ENCODE measurements at places on chromosomes 1 and 21.

DNA sequence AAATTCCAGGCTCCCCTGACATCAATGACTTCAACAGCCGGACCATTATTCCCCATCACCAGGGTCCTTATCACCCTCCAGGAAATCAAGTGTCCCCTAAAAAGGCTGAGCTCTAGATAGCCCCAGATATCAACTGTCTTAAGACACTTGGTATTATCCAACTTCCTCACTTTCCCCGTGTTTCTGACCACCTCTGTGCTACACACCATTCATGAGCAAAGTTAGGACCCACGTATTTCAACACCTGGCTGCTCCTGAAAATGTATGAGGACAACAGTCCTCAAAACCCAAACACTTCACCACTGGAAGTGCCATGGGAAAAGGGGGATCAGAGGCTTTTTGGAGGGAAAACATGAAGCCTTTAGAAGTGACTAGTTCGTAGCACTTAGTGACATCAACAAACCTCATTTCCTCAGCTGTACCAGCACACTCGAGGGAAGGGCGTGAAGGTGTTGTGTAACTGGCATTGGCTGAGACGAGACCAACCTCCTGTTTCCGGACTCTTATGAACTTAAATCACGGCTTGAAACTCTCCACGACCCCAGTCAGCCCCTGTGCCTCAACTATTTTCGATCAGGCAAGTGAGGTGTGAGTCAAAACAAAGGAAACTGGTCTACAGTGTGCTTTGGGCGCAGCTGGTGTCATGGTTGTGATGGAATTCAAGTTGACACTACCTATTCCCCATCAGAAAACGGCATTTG, 4.1 kb upstream of the CHD5 start:
- no peak for DNase-seq

GRCh38 chr1:218361298-218362065, 16.3 kb downstream of the TGFB2 start:
- no peak for DNase-seq

DNA sequence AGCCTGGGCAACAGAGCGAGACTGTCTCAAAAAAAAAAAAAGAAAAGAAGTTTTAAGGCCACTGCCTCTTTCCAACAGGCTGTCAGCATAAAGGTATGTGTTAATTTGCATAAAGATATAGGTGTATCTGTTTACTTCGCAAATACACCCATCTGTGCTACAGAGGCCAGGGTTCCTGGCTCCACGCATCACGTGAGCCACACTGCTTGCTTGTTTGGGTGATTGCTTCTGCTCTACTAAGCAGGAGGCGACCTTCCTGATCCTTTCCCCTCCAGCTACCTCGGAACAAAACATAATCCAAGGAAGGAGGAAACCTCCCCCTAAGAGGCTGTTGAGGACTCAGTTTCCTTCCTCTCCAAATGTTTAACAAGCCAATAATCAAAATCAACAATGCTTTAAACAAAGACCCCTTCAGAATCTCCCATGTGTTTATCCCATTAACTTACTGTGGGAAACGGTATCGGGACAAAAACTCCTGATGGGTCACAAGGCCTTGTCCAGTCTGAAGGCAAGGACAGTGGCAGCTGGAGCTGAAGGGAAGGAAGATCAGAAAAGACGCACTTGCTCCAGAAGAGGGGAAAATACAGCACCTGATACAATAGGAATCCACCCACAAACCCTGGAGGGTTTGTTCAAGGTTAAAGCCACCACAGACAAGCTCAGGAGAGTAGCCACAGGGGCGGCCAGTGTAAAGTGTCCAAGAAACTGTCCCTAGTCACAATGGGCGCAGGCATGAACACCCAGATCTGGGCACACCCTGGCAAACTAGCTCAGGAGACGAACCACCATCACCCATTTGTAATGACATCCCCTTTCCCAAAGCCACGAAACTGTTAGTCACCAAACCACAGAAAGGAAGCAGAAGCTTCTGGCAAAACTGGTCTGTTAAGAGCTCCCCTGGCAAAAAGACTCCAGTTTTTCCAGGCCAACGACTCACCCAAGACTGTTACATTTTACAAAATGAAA, 17.2 kb downstream of the CTNNBIP1 start:
- no peak for DNase-seq

- no peak for DNase-seq
Measured at GRCh38 chr1:161139766-161140165, 7.3 kb upstream of the DEDD start.

DNA sequence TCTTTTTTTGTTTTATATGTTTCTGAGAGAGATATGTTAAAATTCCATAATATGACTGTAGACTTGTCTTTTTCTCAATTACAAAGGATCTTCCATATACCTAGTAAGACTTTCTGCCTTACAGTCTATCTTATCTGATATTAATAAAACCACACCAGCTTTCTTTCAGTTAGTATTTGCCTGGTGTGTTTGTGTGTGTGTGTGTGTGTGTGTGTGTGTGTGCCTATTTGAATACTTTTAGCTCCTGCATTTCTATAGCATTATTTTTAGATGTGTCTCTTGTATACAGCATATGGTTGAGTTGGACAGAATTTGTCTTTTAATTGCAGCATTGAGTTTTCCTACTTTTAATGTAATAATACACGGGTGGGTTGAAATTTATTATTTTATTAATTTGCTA, 27.5 kb downstream of the ST6GALNAC3 start:
- DNase-seq, result no peak

DNA sequence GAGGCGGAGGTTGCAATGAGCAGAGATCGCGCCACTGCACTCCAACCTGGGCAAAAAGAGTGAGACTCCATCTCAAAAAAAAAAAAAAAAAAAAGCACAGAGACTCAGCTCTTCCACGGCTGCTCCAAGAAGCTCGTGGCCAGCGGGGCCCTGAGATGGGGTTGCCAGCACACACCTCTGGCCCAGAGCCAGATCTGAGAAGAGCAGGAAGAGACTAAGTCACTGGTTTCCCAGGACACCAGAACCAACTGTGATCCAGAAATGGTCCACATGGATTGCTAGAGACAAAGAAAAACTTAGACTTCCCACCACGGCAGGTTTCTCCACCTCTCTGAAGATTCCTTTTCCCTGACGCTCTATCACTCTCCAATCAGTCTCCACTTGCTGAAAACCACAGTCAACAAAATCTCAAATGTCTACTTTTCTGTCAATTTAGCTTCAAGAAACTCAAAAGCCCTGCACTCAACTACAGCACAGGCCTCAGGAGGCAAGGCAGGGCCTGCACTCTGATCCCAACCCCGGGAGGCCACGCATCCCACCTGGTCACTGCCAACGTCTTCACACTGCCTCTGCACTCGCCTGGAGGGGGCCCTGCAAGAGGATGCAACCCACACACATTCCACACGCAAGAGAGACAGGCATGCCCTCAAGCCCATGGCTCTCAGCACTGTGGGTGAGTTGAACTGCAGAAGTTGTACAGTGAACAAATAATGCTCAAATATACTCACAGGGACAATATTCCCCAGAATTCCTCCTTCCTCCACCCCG, 79.0 kb downstream of the NPHP4 start:
- no peak for DNase-seq

- no peak for DNase-seq
Measured at GRCh38 chr1:172895050-172895460, 155.7 kb downstream of the TNFSF18 start.

- no peak for DNase-seq
Measured at GRCh38 chr21:43609501-43610340, 49.6 kb downstream of the HSF2BP start.

DNA sequence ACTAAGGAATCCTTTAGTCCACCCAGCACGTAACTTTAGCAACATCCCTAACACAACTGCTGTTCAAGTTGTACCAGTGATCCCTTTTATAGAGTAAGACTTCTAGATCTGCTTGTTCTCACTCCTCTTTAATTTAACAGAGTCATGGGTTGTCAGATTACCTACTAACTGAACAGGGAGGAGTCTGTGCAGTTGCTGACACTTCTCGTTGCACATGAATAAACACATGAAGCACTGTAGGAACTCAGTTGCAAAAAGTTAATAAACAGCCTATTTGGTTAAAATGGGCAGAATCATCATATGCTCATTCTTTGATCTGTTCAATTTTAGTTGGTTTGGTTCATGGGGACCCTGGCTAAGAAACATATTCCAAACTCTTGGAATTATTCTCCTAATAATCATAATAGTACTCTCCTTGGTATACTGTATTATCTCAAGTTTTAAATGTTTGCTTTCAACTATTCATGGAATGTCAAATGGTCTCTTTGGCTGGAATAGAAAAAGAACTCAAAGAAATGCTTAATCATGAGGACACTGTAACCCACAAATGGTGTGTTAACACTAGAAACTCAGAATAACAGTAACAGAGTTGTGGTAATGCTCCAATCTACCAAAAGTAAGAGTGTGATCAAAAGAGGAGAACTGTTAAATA, 15.6 kb downstream of the PLPPR5 start:
- peak; percentile 2 for DNase-seq

DNA sequence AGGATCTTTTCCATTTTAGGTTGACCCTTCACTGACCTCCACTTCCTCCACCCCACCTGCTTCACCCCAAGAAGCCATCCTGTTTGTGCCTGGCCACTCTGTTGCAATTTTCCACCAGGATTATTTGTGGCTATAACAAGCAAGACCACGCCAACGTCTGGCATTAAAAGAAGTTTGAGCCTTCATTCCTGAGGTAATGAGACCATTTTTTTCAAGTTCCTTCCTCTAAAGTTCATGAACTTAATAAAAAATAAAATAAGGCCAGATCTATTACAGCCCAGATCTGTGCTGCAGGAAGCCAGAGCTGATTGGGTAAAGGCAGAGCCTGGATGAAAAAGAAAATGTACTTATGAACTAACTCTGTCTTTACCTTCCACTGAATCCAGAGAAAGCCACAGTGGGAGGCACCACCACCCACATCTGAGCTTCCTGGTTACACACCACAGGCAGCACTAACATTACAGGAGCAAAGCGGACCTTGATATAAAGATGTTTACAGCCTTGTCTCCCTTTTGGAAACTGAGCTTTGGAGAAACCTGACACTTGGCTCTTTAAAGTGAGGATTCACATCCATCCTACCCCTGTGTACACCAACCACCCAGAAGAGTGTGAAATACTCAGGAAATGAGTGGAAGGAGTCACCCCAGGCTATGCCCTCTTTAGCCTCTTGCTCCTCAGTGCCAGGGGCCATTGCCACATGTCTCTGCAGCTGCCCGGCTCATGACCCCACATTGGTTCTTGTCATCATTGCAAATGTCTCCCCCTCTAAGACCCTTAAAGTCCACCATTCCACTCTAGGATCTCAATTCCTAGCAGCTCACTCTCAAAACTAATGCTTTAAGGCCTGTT, 293.6 kb downstream of the PLPP3 start:
- DNase-seq, result no peak

DNA sequence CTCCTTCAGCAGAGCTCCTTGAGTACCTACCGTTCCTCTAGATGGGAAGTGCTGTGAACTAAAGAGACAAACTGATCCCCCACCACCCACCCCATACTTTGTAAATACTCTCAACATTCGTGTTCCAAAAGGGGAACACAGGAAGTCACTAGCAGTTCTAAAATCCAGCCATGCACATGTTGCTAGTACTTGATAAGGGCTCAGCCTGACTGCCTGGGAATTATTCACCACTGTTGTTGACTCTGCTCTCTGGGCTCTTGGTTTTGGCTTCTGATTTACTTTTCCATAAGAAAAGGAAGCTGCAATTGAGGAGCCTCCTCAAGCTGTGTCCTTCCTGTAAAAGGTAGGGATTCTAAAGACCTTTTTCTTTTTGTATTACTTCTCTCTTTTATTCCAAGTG, 67.5 kb downstream of the IVNS1ABP start:
- DNase-seq, result no peak

- DNase-seq, result no peak
Measured at GRCh38 chr1:107680579-107680985, 284.4 kb downstream of the VAV3 start.

DNA sequence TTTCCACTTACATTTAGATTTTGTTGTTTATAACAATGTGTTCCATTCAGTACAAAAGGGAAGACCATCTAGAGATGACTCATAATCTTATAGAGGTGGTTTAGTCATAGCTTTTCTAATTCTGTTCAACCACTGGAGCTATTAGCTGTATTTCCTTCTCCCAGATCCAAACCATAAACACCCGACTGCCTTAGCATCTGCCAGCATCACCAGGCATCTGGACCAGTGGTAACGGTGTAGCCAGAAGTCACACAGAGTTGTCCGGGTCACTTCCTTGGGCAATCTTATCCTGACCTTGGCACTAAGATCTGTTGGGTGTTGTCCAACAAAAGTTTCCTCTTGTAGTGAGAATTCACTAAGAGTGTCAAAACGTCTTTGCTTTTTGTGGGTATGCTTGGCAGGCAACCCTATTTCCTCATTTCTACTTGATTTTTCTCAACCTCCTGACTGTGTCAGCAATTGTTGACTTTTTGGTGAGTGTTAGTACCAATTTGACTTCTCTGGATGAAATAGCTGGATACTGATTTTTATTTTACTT, 372.1 kb upstream of the B3GALT2 start:
- DNase-seq, result no peak

GRCh38 chr21:15135867-15136629, 71.2 kb upstream of the NRIP1 start:
- no peak for DNase-seq

- DNase-seq, result no peak
Measured at GRCh38 chr1:227925582-227926198, 22.0 kb downstream of the WNT9A start.

DNA sequence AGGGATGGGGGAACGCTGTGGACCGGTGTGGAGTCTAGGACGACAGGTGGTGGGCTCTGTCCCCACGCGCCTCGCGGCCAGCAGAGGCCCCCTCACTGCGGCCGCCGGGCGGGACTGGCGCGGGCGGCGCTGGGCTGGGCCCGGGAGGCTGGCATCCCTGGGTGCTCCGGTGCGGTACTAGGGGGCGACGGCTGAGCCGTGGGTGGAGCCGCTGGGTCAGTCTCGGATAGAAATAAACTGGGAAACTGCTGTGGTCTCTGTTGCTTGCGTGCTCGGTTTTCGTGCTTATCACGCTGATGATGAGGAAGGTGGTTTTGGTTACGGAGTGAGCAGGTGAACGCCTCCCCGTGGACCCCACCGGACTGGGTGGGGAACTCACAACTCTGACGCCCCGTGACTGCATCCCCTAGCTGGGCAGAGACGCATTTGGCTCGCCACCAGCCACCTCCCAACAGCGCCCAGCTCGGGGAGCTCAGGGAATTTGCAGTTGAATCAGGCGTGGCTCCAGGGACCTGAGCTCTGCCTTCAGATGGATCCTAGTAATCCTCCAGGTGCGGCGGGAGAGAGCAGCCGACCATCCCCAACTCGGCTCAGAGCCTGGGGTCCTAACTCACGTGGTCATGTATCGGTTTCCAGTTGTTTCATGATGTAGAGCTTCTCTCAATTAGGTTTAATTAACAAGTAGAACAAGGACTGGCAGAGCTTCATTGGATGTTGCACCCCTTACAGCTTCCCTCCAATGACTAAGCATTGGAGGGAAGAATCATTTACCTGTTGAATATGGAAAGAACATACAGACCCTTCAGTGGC, 32.1 kb downstream of the HSD17B7 start:
- no peak for DNase-seq

DNA sequence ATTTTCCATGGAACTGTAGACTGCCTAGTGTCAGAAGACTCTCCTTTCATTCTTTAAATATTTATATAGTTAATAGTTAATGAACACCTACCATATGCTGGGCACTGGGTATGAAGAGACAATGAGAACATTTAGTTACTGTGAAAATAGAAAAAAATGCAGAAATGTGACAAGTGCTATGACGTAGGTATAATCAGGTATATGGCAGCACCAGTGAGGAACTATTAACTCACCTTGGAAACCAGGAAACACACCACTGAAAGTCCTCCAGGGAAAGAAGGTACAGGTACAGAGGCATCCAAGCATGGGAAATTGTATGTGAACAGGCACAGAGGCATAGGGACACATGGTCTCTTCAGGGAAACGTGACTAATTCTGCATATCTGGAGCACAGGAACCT, 42.3 kb downstream of the DPT start:
- DNase-seq, result no peak

Measured in GM12878 (cell line).